Ascending aorta (tissue), 2 donors: ENCODE measurements at places on chromosomes 4 and X. TPM values are rescaled to one million over a fixed set of nuclear protein-coding genes. Genes with fewer than 3 reads are reported as not detected.
A peak's percentile ranks its signal among the peaks of the same experiment; 100 is the strongest.

MAGEA11 gene
- not detected for total RNA-seq

UGT2A1 gene
- total RNA-seq, result not detected

ETDA gene
- not detected for total RNA-seq

HHIP gene
- total RNA-seq, result 2.2 TPM

NAP1L2 gene
- total RNA-seq, result 0.11 TPM

MAOB gene
- total RNA-seq, result 4.6 TPM

LRCH2 gene
- total RNA-seq, result 5.2 TPM

IRS4 gene
- total RNA-seq, result not detected

HS3ST1 gene
- total RNA-seq, result 0.64 TPM

RNF175 gene
- not detected for total RNA-seq

SERTM2 gene
- not detected for total RNA-seq

PLAC8 gene
- 1.1 TPM for total RNA-seq

NR0B1 gene
- total RNA-seq, result 0.21 TPM

DNA sequence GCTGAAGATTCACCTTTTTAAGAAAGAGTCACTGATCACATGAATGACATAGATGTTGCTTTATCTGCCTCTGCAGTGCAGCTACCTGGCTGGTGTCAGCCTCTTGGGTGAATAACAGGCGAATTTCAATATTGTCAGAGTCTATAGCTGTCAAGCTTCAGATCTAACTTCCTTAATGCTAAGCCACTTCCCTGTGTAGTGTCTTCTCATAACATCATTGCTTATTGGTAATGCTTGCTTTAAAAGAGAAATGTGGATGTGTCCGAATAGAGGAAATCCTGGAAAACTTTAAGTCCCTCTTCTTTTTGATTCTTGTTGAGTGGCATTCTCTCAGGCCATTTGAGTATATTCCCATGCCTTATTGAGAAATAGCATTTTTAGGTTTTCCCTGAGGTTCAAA lies 7.3 kb upstream of the IGFBP7 start:
- no peak for DNase-seq

GRCh38 chr4:187090401-187090800 lies 366.7 kb upstream of the FAT1 start:
- DNase-seq, result no peak

DNA sequence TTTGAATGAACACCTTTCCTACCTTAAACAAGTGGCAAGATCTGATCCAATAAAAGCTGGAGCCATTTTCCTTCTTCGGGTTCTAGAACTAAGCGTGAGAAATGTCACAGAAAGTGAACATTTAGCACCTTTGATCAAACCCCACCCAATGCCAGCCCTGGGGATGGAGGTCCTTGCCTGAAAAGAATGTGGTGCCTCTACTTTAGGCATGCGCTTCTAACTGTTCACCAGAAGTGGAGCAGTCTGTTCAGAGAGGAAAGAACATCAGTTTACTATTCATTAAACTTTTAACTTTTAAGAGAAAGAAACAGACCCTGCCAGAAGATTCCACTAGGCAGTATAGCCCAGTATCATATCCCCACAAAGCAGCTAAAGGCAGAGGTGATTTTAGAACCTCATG lies 75.9 kb downstream of the INTS12 start:
- no peak for DNase-seq

- peak; percentile 30 for DNase-seq
Observed at GRCh38 chr4:183986971-183987946, 82.2 kb downstream of the STOX2 start.

GRCh38 chr4:19063662-19064061 lies 1042.1 kb upstream of the LCORL start:
- DNase-seq, result no peak

DNA sequence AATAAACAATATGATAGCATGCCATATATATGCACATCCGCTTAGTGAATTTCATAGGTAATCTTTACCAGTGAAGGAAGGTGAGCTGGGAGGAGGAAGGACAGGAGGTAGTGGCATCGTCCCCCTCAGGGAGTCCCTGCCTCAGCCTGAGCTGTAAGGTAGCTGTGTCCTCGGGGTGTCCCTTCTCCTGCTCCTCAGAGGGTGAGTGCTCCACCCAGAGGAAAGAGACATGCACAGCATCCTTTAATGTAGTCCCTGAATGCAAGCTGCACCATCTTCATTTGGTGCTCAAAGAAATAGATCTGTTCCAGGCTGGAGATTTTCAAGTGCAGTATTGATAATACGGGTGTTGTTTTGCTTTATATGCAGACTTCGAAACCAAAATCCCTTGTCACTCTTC lies 330.4 kb upstream of the SFRP2 start:
- DNase-seq, result no peak

- no peak for DNase-seq
Observed at GRCh38 chr4:36236159-36236558, 8.2 kb downstream of the ARAP2 start.

DNA sequence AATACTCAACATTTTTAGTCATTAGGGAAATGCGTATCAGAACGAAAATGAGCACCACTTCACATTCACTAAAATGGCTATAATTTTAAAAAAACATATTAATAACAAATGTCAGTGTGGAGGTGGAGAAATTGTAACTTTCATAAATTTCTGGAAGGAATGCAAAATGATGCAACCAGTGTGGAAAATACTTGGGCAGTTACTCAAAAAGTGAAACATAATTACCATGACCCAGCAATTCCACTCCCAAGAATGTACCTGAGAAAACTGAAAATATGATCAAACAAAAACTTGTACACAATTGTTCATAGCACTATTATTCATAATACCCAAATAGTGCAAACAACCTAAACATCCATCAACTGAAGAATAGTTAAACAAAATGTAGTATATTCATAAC lies 76.1 kb upstream of the FAM241A start:
- no peak for DNase-seq

GRCh38 chr4:1060621-1061020 lies 49.2 kb downstream of the FGFRL1 start:
- peak; percentile 25 for DNase-seq

DNA sequence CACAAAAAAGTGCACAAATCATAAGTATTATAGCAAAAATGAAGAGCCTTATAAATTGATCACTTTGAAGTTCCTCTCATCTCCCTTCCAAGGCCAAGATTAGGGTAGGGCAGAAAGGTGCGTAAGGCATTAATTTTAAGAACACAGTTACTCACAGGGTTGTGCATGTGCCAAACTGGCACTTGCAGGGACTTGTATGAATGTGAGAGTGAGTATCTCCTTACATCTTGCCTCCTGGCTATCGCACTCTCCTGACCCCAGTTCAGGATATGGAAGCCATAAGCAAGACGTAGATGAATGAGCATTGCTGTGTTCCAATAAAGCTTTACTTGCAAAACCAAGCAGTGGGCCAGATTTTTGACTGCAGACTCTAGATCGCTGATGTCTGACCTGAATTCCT lies 510.1 kb upstream of the AADAT start:
- no peak for DNase-seq

GRCh38 chrX:72652082-72652481 lies 62.0 kb downstream of the PHKA1 start:
- DNase-seq, result no peak

- no peak for DNase-seq
Observed at GRCh38 chr4:128275346-128275745, 12.3 kb downstream of the PGRMC2 start.

DNA sequence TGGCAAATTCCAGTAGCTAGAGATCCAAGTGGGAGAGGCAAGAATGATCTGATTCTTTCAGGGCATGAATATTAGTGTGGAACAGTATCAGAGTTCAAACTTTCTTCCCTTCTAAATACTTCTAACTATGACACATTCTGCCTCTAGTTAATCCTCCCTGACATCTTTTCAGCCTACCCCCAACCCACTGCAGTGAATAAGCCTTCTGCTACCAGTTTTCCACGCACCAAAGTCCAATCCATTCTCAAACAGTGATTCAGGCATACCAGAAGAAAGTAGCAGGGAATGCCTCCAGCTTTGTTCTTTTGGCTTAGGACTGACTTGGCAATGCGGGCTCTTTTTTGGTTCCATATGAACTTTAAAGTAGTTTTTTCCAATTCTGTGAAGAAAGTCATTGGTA lies 155.4 kb upstream of the FTHL17 start:
- no peak for DNase-seq

DNA sequence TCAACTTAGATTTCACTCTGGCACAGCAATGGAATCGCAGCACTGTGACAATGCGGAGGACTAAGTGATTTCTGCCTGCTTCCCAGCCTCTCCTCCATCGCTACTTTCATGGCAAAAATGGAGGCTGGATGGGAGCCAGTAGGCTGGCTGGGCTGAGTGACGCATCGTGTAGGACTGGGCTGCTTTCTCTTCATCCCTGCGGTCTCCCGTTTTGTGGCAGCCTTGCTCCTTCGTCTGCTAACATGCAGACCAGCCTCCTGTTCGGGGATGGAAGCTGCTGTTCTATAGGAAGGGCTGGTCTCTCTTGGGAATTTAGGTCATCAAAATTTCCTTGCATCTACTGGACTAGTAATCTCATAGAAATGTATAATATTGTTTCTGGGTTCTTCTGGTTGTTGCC lies 15.8 kb upstream of the RGS12 start:
- DNase-seq, result no peak

DNA sequence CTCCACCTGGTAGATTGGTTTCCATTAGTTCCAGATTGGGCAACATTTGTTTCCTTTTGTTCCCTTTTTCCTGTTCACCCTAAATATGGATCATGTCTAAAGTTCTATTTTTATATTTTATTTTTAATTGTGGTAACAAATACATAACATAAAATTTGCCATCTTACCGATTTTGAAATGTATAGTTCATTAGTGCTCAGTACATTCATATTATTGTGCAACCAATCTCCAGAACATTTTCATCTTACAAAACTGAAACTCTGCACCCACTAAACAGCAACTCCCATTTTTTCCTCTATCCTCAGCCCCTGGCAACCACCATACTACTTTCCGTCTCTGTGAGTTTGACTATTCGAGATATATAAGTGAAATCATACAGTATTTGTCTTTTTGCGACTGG lies 14.2 kb upstream of the RPS6KA3 start:
- no peak for DNase-seq

- DNase-seq, result no peak
Observed at GRCh38 chr4:174214101-174214878, 69.2 kb downstream of the FBXO8 start.

GRCh38 chr4:95077864-95078263 lies 320.1 kb downstream of the BMPR1B start:
- DNase-seq, result no peak

GRCh38 chr4:26104056-26104685 lies 190.2 kb downstream of the SMIM20 start:
- no peak for DNase-seq

DNA sequence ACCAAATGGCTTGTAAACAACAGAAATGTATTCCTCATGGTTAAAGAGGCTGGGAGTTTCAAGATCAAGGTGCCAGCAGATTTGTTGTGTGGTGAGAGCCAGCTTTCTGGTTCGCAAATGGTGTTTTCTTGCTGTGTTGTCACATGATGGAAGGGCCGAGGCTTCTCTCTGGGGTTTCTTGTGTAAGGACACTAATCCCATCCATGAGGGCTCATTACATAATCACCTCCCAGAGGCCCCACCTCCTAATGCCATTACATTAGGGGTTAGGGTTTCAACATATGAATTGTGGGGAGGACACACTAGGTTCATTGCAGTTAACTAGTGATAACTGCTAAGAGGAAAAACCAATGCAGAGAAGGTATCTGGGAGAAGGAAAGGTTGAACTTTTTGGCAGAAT lies 103.5 kb upstream of the ENPEP start:
- no peak for DNase-seq

- no peak for DNase-seq
Observed at GRCh38 chr4:74006009-74006476, 7.6 kb upstream of the CXCL5 start.

GRCh38 chr4:3462321-3462789 lies 751 bp upstream of the DOK7 start:
- no peak for DNase-seq

DNA sequence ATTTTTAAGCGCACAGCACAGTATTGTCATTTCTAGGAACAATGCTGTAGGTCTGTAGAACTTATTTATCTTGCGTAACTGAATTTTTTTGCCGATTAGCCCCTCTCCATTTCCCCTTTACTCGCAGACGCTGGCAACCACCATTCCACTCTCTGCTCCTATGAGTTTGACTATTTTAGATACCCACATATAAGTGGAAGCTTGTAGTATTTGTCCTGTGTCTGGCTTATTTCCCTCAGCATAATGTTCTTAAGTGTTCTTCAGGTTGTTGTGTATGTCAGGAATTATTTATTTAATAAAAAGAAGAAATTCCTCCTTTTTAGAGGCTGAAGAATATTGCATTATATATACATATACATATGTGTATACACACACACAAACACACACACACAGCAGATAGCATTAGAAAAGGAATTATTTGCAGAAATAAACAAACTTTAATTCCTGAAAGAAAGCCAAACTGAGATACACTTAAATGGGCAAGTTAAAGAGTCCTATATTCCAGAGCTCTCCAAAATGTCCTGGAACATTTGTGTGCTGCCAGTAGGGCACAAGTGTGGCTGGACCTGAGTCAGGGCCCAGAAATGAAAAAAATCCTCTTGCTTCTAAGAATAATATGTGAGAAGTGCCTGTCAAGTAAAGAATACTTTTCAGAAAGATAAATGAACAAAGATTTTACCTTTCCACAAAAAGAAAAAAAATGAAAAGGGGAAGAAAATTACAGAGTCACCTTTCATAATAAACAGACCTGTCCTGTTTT lies 4.5 kb upstream of the ZNF330 start:
- no peak for DNase-seq

DNA sequence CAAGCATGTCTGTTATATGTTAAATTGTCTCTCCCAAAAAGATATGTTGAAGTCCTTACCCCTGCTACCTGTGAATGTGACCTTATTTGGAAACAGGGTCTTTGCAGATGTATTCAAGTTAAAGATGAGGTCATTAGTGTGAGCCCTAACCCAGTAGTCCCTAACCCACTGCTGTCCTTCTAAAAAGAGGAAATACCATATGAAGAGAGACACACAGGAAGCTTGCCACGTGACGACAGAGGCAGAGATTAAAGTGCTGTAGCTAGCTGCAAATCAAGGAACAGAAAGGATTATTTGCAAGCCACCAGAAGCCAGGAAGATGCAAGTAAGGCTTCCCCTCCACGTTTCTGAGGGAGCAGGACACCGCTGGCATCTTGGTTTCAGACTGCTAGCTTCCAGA lies 150.1 kb downstream of the HNRNPD start:
- no peak for DNase-seq
